ENCODE measurements at places on chromosomes 1 and 21.

DNA sequence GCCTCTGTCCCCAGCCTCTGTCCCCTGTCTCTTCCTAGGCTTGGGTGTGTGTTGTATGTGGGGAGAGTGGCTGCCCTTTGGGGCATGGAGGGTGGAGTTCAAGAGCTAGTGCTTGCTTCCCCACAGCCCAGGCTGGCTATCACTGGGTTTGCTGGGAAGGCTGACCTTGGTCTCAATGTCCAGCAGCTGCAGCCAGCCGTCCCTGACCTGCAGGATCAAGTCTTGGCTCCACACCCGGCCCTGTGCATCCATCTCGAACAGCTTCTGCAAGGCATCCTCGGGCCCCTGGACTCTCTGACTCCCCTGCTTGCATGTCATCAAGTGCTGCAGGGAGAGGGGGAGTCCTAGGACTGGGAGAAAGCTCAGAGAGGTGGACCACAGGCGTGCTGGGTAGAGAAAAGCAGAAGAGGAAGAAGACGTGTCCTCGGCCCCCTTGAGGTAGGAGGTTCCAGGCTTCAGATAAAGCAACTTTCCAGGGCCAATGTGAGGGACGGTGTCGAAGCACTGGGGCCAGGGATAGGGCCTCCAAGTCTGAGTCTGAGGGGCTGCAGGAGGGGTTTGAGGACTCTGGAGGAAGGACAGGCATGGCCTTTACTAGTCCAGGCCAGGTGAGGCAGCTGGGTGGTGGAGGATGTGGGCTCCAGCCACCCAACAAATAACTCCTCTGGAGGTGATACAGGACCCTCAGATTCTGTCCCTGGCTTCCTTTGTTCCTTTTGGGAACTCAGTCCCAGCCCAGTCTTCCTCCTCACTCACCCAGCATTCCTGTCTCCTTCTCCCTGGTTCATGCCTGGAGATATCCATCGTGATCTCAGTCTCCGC is 4.0 kb downstream of the EPS8L3 start:
- no peak for DNase-seq

DNA sequence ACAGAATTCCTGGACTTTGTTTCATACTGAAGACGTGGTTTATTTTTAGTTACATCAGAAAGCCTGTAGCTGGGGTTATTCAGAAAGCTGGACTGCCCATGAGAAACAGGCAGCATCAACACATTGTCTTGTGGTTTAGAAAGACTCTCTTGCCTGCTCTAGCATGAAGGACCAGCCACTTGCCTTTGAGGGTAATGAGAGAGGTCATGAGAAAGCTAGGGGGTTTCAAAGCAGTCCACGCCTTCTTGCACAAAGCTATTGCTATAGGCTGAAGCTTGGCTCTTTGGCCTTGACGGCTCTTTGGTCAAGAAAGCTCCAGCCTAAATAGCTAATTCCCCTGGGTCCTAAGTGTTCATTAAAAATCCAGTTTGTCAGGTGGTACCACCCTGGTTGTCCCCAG is 208.1 kb downstream of the PRDM2 start:
- DNase-seq, result no peak

- no peak for DNase-seq
Observed at GRCh38 chr1:9652379-9653209, 1.1 kb downstream of the PIK3CD start.

- no peak for DNase-seq
Observed at GRCh38 chr1:86227026-86227425, 70.5 kb upstream of the COL24A1 start.

- DNase-seq, result no peak
Observed at GRCh38 chr21:28160378-28160777, 832.3 kb downstream of the LTN1 start.

DNA sequence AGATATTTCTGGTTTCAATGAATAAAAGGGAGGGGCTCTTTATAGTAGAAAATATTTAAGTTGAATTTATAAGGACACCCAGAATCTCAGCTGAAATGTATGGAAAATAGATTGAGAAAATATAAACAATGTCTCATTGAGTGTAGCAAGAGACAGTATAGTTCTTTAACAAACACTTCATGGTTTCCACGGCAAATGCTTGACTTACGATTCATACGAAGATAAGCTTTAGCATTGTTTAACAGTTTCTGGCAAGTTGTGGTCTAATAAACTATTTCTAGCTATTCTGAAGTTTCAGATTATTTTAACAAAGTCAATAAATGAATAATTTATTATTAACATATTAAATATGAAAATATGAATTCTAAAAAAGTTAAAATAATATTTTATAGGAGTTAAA is 1419.4 kb downstream of the KCNT2 start:
- no peak for DNase-seq

DNA sequence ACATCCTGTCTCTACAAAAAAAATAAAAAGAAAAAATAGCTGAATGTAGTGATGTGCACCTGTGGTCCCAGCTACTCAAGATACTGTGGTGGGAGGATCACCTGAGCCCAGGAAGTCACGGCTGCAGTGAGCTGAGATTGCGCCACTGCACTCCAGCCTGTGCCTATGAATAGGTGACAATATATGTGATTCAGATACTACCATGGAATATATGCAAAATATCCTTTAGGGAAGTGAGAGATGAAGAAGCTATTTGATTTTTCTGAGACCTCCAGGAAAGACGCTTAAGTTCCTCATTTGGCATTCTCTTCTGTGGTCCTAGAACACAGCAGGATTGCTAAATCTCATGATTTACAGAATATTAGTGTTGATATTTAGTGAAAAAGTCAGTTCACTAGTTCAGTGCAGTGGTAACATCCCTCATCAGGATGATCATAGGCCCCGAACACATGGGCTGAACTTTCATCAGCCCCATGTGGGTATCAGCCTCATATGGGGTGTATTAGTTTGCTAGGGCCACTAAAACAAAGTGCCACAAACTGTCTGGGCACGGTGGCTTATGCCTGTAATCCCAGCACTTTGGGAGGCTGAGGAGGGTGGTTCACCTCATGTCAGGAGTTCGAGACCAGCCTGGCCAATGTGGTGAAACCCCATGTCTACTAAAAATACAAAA is 6.0 kb upstream of the VASH2 start:
- no peak for DNase-seq

DNA sequence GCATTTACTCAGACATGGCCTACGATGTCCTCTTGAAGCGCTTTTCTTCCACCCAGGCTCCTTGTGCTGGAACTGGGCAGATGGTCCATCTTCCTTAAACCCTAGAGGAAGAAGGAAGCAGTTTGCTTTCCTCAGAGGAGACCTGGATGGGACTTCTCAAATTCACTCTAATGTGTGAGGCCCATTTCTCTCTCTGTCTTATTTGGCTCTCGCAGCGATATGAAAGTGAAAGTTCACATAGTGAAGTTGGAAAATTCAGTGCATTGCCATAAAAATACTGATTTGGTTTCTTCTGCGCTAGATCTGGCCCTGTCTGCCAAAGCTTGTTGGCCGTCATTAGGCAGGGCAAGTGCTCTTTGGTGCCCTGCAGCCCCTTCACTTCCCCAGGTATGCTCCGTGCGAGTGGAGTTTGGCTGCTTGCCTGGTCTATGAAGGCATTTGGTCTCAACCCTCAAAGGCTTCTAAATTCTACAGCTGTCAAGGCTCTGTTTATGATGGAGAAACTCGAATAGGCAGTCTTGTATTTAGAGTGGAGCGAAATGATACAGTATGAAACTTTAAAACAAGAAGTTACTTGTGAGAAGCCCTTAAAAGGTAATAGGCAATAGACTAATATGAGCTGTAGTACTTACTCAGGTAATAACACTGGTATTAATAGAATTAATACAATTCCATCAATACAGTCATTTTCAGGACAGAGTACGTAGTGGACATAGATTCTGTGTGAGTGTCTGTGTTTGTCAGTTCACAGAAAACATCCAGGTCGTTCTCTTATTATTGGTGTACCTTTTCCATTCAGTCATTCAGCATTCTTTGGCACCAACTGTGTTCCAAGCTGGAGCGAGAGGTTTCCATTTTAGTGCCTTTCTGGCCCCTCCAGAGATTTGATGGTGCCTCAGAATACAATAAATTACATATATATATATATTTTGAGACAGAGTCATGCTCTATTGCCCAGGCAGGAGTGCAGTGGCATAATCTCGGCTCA is 20.5 kb downstream of the SZRD1 start:
- no peak for DNase-seq

DNA sequence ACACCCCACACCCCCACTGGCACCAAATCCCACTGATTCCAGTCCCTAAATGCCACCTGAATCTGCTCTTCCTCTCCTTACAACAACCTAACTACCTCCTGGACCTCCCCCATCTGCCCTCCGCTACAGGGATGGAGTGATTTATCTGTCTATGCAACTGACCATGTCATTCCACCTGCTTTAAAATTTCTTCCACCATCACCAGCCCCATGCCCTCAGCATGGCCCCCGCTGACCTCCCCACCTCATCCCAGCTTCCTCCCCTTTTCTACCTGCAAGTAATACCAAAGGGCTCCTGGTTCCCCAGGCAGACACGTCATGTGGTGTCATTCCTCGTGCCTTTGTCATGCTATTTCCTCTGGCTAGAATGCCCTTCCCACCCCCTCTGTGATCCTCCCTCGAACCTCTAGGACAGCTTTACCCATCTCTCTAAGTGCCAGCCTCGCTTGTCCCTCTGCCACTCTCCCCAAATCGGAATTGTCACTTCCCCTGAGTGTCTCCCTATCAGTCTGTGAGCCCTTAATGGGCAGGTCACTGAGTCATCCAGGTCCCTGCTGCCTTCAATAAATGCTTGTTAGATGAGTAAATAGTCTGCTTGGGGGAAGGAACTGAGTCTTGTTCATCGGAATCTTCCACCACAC is 3.7 kb downstream of the GJB4 start:
- no peak for DNase-seq

GRCh38 chr1:107965110-107965991 is at the start of gene VAV3:
TSS of gene VAV3 (minus strand) at chr1:107965180. CDS start at chr1:107964869, 311 bp downstream.
- peak; percentile 69 for DNase-seq

All from stimulated activated CD4-positive, alpha-beta T cell treated with anti-CD3 and anti-CD28 coated beads, TNF-alpha, amount 100 ng/mL, for 24 hours (primary cell).